Panc1 (cell line): ENCODE measurements at places on chromosomes 2 and 18.
A peak's percentile ranks its signal among the peaks of the same experiment; 100 is the strongest.

GRCh38 chr18:41466436-41467160 lies 488.4 kb upstream of the PIK3C3 start:
- no peak for DNase-seq

DNA sequence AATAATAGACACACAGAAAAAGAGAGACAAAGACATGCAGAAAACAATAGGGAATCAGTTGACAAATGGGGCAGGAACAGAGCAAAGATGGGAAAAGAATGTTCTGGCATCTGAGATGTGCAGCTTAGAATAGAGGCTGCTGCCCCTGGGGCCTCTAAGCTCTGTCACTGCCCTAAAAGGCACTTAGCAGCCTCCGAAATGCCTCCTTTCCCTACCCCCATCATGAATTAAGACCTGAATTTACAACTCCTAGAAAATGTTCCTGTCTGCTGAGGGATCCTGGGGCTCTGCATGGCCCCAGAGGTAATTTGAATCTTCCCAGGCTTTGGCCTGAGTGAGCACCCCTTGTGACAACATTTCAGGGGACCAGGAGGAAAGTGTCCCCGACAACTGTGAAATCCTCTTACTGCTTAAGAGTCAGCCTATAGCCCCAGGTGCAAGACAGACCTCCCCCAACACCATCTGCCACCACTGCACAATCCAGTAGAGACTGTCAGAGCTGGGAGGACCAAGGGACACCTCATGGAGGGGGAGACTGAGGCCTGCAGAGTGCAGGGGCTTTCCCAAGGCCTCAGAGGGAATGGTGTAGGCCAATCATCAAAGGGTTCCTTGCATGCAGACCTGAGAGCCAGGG lies 24.8 kb downstream of the MRPL35 start:
- DNase-seq: no peak

GRCh38 chr2:234917211-234917975 lies 34.4 kb upstream of the SH3BP4 start:
- no peak for DNase-seq

DNA sequence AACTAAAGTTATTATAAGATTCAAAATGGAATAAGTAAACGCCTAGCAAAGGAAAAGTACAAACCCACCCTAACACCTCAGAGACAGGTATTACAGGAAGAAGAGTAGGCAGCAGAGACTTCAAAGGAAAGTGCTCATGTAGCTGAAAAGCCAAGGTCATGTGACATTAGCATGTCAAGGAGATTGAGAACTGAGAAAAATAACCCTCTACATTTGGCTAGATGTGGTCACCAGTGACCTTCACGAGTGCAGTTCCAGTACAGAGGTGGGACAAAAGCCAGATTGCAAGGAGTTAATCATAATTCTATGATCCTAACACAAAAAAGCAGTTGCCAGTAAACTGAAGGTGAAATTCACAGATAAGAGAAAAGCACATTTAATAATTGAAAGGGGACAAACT lies 252.7 kb downstream of the ZEB2 start:
- DNase-seq: no peak

GRCh38 chr2:118148133-118148532 lies 59.9 kb downstream of the INSIG2 start:
- DNase-seq: no peak

- no peak for DNase-seq
Measured at GRCh38 chr2:140138736-140139135, 1358.5 kb upstream of the NXPH2 start.

GRCh38 chr2:143852759-143853158 lies 667.2 kb downstream of the ZEB2 start:
- DNase-seq: no peak

DNA sequence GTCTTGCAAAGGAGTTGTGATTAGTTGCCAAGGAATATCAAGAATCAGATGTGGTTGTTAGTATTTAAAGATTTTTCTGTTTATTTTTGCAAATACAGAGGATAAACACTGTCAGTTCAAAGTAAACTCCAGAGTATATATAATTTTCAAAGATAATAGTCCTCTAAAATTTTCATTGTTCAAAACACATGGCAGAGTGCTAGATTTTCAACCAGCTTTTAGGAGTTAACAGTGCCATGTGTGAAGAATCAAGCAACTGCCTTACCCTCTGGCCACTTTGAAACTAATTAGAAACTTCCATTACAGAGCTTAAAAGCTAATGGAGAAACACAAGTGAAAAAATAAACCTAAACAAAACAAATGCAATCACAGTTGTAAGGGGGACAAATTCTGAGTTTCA lies 1605.6 kb upstream of the ZEB2 start:
- DNase-seq: no peak

- DNase-seq: no peak
Measured at GRCh38 chr2:96549967-96550786, 13.6 kb downstream of the ARID5A start.

- no peak for DNase-seq
Measured at GRCh38 chr18:74598350-74599001, 806 bp downstream of the ZNF407 start.

- peak; percentile 8 for DNase-seq
Measured at GRCh38 chr2:136932700-136933099, 167.4 kb downstream of the THSD7B start.

DNA sequence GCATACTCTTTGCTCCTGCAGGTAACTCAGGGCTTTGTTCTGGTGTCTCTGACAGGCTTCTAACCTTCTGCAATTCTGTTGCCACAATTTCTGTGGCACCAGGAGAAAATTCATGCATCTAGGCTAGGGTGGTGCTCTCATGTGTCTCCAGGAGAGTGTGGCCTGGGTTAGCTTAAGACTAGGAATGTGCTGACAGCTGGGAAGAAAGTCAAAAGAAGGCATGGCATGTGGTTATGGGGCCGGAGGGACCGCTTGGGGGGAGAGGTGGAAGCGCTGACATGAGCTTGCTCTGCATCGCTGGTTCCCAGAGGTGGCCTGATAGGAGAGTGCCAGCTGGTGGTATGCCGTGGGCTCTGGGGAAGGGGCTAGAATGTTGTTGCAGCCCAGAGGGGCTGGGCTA lies 173.3 kb upstream of the TNP1 start:
- no peak for DNase-seq

DNA sequence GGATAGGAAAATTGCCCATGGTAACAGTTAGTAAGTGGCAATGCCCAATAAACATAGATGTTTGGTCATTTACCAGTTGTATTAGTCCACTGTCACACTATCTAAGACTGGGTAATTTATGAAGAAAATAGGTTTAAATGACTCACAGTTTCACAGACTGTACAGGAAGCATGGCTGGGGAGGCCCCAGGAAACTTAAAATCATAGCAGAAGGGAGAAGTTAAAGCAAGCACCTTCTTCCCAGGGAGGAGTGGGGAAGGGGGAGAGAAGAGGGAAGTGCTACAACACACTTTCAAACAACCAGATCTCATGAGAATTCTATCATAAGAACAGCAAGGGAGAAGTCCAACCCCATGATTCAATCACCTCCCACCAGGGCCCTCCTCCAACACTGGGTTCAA lies 23.4 kb downstream of the NR4A2 start:
- no peak for DNase-seq

GRCh38 chr2:26215833-26216232 lies 28.6 kb downstream of the HADHA start:
- DNase-seq: no peak

GRCh38 chr2:39469807-39470206 lies 32.7 kb upstream of the MAP4K3 start:
- no peak for DNase-seq

- DNase-seq: no peak
Measured at GRCh38 chr2:207662203-207662602, 37.0 kb upstream of the METTL21A start.

DNA sequence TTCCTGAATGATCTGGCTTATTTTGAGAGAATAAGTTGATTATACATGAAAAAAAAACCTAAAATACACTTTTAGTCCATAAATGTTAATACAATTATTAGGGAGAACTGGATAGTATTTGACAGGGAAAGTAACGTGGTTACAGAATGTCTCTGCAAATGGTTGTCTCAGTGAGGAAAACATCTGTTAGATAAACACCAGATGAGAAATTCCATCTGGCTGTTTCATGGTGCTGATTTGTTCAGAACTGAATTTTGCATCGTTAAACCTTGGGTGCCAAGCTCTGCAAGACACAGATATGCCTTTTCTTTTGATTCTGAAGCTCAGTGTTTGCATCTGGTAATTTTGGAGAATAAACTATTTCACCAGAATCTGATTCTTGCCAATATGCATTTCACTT lies 90.4 kb downstream of the SCN3A start:
- no peak for DNase-seq

- no peak for DNase-seq
Measured at GRCh38 chr2:102037681-102038080, 45.9 kb downstream of the IL1R2 start.

DNA sequence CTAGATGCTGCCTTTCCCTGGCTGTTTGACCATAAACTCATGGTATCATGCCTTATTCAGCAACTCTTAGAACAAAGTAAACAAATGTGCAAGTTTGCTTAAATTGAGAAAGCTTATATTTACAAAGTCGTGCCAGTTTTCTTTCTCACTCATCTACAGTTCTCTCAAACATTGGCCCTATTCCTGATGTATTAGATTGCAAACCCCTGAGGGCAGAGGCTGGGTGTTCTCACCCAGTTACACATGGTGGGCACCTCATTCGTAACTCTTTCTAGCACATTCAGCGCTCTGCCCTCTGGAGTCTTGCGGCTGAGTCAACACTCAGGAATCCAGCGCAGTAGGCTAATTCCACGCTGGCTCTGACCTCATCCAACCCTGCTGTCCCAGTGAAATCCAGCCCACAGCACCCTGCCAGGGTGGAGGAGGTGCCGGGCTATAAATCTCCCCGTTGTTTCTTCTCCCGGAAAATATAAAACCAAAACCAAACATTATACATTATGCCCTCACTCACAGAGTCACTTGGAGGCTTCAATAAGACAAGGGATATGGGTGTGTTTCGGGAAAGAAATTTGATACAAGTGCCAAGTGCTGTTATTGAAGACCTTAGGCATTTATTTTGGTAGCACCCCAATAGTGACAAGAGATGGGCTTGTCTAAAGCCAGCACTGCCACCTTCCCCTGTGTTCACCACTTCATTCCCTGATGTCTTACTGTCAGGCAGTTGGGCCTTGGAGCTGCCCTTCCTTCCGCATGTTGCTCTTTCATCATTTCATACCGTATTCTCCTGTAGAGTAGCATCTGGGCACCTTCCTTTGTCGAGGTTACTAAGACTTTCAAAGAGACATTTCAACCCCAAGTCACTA lies 287.4 kb downstream of the PRKCE start:
- peak; percentile 98 for DNase-seq

GRCh38 chr18:3998698-3999333 lies 456.3 kb downstream of the DLGAP1 start:
- DNase-seq: no peak

DNA sequence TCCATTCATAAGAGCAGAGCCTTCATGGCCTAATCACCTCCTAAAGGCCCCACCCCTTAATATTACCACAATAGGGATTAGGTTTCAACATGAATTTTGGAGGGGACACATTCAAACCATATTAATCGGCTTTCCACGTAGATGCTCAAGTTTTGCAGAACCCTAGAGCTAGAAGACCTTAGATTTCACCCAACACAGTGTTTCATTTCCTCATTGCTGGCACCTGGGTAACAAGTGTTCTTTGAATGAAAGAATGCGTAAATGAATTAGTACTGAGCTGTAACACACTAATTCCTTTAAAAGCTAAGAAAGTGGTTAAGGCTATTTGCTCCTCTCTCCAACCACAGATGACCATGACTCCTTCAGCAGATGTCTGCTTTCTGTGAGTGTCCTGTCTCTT lies 252.5 kb downstream of the SMAD2 start:
- DNase-seq: no peak

DNA sequence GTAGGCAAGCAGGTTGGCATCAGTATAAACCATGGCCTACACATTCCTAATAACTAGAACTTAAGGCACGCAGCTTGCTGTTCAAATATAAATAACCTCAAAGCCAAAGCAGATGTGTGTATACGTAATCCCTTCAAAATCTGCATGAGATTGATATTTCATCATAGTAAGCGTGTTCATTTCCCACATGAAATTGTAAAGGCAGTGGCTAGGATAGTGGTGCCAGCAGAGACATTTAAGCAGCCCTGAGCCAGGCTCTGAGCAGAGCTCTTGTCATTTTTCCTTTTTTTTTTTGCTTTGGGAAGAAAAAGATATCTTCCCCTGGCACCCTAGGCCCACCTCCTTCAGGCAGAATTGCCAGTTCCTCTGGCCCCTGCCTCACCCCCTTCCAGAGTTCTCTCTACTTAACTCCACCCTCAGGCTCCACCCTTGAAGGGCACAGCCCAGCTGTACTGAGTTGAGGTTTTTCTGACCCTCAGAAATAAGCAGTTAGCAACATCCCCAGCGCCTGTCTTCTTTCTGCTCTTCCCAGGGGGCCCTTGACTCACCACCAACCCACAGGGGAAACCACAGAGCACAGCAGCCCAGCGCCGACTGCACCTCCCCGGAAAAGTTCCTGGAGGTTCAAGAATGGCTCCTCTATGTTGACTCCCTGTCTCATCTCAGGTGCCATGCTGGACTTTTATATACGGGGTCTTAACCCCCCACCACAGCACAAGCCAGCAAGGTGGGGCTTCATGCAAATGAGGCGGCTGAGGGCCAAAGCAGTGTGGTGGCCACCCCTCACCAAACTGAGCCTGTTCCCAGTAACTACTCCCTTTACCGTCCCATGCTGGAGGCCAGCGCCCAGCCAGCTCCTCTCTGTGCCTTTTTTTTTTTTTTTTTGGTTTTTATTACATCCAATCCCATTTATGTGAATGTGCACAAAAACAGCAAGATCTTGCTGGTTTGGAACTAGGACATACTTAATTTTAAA lies 84.7 kb downstream of the EHD3 start:
- DNase-seq: no peak

DNA sequence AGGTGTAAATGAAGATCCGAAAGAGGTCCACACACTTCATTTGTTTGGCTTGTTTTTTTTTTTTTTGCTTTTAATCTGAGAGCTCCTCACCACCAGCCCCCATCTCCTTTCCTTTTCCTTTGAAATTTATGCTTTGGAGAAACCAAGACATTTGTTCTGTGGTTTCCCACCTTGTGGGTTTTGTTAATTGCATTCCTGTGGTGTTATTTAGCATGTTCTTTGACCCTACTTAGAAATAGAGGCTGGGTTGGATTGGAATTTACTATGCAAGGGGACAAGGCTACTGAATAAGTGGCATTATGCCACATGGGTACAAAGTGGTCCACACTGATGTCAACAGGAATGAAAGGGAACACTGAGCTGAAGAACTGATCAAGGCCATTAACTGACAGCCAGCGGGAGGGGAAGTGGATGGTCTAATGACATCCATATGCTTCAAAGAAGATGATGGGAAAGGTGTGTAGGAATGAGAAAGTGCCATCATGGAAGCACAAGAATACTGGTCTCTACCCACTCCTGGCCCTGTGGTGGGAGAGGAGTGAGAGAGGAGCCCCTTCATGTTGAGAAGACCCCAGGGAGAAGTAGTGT lies 8.9 kb downstream of the CCL20 start:
- DNase-seq: no peak
